CD4-positive, alpha-beta T cell treated with Interleukin-4 for 4 hours (primary cell): ENCODE measurements at places on chromosomes 6 and 20.

GRCh38 chr6:143007646-143008045 lies 53.0 kb upstream of the AIG1 start:
- DNase-seq, result no peak

GRCh38 chr6:52577022-52577777 lies at the start of gene TRAM2:
TRAM2 (minus strand) TSS chr6:52577060; CDS start chr6:52576915, 145 bp downstream.
- DNase-seq, result peak; percentile 68

DNA sequence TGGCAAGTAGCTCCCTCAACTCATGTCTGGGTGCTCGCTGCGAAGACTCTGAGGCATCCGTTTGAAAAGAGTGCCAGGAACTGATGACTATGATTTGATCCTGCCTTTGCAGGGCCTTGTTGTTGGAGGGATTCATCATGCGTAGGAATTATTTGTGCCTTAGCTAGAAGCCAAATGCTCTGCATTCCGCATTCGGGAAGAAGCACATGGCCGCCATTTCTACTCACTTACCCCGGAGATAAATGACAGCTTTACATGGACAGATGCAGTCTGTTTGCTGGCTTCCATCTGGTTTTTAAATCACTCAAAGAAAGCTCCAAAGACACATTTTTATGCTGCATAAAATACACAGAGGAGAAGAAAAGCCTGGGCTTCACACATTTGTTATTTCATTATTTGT lies 363.3 kb upstream of the CDH4 start:
- DNase-seq, result no peak

DNA sequence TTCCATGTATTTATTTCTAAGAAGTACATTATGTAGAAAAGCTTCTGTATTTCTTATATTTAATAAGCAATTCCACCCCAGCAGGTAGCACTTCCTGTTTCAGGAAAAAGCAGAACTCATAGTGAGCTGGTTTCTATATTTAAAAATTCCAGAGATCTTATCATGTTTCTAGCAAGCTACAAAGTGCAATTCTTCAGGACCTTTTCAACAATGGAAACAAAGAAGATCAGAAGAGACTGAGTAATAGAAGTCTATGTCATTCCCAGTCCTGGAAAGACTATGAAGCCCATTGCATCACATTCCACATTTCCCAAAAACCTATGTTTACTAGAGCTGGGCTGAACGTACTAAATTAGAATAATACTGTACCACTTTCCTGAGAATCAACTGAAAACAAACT lies 302.6 kb upstream of the NRSN1 start:
- no peak for DNase-seq

DNA sequence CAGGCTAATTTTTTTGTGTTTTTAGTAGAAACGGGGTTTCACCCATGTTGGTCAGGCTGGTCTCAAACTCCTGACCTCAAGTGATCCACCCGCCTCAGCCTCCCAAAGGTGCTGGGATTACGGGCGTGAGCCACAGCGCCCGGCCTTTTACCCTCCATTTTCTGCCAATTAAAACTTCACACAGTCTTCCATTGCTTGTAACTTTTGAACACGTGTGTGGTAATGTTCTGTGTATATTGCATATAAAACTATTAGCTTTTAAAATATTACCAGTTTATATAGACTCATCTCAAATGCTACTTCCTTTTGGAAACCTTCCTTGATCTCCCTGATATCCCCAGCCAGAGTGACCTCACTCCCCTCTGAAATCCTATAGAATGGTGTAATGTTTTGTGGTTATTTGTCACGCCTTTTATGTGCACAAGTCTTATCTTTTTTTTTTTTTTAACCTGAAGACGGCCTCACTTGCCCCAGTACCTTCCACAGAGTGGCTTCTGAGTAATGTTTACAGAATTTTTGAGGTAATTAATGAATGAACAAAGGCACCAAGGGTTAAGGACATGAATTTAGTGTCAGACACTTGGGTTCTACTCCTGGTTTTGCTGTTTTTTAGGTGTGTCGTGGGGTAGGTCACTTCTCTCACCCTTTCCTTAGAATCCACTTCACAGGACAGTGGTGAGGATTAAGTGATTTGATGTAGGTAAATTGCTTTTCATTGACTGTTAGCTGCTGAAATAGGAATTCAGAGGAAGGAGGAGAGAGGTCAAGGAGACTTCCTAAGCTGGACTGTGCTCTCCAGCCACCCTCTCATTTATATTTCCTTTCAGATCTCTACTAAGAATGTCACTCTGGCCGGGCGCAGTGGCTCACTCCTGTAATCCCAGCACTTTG lies 11.2 kb upstream of the MMP24 start:
- DNase-seq, result no peak

DNA sequence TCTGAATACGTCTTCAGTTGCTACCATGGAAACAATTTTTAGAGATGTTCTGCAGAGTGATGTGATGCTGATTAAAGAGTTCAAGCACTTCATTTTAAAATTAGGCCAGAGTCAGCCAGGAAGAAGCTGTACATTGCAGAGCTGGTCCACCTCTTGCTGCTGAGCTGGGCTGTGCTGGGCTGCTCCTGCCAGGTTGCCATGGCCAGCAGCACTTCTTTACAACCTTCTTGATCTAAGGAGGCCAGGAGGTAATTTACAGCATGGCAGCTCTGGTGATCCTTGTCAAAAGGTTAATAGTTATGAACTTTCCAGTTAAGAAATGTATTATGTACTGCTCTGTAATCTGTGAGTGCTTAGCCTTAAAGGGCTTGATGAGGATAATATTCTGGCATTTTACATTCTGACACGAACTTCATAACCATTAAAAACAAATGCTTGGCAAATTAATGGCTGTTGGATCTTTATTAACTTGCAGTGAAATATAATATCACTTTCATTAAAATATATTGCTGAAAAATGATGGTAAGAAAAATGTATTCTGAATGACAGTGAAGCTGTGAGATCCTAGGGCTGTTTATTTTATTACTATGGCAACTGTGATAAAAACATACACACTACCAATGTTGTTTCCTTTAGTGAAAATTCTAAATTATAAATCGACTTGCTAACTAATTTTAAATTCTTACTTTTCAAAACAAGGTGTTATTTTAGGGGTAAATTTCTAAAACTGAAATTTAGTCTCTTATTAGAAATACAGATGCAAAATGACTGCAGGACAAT lies 259.7 kb downstream of the RFPL4B start:
- no peak for DNase-seq

DNA sequence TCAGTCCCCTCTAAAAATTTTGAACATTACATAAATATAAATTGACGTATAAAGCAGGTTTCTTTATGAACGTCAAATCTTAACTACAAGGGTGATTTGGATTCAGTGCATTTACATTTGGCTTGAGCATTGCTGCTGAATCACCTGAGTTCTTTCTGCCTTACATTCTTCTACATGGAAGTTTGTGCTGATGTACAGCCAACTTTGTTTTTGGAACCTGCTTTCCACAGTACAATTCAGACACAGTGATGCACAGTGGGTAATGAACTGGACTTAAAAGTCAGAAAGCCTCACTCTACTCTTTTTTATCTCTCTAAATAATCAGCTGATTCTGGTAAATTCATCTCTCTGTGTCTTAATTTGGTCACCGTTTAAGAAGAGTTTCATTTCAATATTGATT lies 47.6 kb downstream of the RCAN2 start:
- DNase-seq, result no peak

DNA sequence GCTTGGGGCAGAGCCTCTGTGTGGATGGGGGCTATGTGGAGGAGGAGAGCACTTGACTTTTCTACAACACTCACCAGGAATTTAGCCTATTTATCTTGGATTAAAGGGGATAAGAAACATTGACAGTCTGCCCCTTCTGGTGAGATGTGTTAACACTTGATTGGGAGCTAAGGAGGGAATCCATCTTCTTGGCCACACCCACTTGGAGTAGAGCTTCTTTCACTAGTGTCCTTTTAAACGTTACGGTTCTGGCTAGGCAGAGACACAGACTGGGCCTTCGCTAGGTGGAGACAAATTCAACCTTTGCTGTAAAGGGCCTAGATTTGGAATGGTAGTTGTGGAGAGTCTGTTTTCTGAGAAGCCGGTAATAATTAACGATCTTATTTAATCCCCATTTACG lies 15.5 kb upstream of the TPBG start:
- DNase-seq, result no peak
